ENCODE measurements at places on chromosomes 5 and 9.
A peak's percentile ranks its signal among the peaks of the same experiment; 100 is the strongest.

DNA sequence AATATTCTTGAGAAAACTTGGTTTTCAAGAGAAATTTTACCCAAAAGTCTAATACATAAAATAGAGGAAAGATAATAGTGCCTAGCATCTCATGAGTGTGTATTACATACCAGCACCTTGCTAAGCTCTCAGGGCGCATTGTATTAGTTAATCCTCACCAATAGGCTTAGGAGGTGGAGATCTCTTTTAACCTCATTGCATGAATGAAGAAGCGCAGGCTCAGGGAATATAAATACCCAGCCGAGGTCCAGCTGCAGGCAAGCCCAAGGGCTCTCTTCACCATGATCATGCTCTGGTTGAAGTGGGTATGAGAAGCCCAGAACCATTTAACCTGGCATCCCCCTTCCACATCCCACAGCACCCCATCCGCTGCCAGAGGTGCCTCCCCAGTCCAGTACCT is 46.0 kb downstream of the CAMK2A start:
- no peak for DNase-seq

DNA sequence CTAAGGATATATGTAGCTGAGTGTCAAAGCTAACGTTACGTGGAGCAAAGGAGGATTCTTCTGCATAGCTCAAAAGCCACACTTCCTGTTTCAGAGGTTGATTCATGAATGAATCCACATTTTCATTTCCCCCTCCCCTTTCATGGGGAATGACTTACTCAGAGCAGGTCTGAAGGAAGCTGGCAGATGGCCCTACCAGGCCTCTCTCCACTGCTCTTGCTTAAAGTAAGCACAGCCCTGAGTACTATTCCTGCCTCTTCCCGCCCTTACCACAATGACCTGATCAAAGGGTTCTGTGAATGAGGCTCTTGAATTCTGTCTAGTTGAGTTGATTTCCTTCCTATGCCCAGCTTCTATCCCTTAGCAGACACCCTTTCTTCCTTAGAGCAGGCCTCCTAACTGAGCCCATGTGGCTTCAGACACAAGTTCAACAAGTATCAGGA is 6.3 kb downstream of the IGIP start:
- DNase-seq, result no peak

DNA sequence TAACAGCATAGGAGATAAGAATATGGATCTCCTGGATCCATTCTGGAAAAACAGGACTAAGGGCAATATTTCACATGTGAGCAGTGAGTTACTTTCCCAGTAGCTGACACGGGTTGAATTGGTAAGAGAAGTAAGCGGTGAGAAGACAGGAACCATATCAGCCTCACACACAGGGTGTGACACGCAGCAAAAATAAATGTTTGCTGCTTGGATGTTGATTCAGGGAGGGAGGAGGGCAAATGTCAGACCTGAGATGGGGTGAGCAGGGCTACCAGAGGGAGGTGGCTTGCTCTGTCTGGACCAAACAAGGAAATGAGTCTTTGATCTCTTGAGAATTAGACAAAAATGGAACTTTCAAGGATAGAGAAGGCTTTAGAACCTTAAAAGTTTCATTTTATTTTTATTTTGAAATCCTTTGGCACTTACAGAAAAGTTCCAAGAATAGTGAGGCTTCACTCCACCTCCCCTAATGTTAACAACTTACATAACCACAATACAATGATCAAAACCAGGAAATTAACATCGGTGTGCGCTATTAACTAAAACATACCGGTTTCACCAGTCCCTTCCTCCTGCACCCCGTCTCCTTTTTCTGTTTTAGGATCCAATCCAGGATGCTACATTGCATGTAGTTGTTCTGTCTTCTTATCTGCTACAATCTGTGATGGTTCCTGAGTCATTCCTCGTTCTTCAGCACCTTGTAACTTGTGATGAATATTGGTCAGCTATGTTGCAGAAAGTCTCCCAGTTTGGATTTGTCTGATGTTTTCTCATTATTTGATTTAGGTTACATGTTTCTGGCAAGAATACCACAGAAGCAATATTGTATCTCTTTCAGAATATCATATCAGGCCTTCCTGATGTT is 20.5 kb upstream of the ARHGEF28 start:
- peak; percentile 32 for DNase-seq

- DNase-seq, result no peak
These were observed 11.1 kb downstream of the CNTFR start for GRCh38 chr9:34578241-34579103.

GRCh38 chr5:172902497-172903472 is 56.4 kb upstream of the RPL26L1 start:
- peak; percentile 66 for DNase-seq

GRCh38 chr9:120395376-120395775 is 184.6 kb downstream of the CDK5RAP2 start:
- DNase-seq, result no peak

DNA sequence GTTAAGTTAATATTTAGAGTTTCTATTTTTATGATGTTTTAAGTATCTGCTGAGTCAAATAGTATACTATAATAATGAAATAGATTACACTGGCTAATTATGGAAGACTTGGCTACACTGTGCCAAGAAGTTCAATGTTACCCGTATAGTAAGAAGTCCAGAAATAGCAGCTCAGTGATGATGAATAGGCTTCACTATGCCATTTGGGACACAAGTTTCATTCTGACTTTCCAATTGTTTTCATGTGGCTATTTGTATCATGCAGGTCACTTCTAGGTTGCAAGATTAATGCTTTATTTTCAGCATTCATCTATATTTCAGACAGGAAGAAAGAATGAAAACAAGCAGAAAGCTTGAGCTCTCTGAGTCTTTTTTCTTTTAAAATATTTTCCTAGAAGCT is 194.5 kb upstream of the RIOK2 start:
- no peak for DNase-seq

- DNase-seq, result no peak
These were observed 682.3 kb downstream of the BRINP1 start for GRCh38 chr9:118686959-118687358.

DNA sequence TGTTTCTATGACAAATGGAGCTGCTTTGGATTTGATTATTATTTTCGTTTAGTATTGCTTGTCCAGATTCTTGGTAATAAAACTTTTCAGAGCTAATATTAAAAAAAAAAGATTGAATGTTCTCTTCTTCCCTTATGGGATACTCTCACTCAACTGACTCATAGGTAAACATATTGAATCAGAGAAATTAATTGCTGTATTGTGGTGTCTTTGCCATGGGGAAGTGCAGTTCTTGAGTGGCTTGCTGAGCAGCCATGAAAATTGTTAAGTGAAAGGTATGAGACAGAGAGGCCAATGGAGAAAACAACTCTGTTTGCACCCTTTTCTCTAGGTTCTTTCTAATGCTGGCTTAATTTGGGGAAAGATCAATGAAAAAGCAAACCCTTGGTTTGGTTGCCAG is 149.9 kb upstream of the HMHB1 start:
- no peak for DNase-seq

GRCh38 chr5:154857530-154858296 is 714 bp upstream of the CNOT8 start:
- DNase-seq, result peak; percentile 93

All from left colon (tissue), 2 donors.